NCI-H526 treated with DMSO at 0.1 percent for 48 hours (cell line): ENCODE measurements at places on chromosomes 3 and 15.
A peak's percentile ranks its signal among the peaks of the same experiment; 100 is the strongest.

- no peak for DNase-seq
Measured at GRCh38 chr15:48556159-48556897, 89.2 kb downstream of the FBN1 start.

- DNase-seq, result peak; percentile 6
Measured at GRCh38 chr3:112333381-112334317, 693 bp downstream of the CD200 start.

- no peak for DNase-seq
Measured at GRCh38 chr3:108602249-108602934, 12.9 kb downstream of the DZIP3 start.

- no peak for DNase-seq
Measured at GRCh38 chr3:50008931-50009330, 69.0 kb downstream of the RBM6 start.

- no peak for DNase-seq
Measured at GRCh38 chr15:101266787-101267186, 10.5 kb downstream of the SELENOS start.

DNA sequence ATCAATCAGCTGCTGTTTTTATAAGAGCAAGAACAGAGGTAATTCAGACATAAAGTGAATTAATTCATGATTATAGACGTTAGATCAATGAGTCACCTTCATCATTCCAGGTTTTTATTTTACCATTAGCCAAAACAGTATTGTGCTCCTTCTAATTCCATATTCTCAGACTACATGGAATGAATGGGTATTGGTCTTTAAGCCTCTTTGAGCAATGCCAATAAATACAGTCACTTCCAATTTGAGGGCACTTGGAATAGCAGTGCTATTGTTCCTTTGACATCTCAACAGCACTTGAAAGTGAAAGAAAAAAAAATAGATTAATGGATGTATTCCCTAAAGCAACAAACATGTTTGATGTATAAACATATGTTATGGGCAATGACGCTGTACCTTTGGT lies 830.9 kb upstream of the CFAP20DC start:
- DNase-seq, result no peak

DNA sequence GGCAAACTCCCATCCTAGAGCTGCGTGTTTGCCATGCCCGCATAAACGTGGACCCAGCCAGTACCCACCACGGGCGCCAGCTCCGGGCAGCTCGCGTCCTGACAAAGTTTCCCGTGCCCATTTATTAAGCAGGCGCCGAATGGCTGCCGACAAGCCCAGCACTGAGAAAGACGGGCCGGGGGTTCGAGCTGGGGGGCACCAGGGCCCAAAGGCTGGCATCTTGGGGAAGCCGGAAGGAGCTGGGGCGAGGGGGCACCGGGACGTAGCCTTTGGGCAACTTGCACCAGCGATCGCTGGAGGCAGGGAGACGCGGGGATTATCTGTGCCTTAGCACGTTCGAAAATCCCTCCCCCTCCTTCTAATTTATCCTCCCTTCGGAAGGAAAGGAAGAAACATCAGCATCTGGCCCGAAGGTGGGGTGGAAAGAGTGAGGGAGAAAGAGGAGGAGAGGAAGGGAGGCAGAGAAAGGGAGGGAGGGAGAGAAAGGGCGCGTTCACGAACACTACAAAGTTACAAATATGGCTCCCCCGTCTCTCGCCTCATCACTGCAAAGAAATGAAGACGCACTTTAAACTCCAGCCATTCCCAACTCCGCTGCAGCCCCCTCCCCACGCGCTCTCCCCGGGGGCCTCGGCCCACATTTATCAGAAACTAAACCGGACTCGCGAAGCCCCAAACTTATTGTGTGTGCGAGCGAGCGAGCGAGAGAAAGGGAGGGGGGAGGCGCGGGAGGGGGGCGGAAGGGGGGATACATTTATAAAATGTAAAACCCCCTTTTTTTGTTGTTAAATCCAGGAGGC lies 1.0 kb downstream of the ANP32A start:
- DNase-seq, result peak; percentile 42

- DNase-seq, result no peak
Measured at GRCh38 chr3:122931636-122932035, 95.9 kb downstream of the SEMA5B start.

- peak; percentile 33 for DNase-seq
Measured at GRCh38 chr3:66140743-66141372, 79.9 kb upstream of the SLC25A26 start.

GRCh38 chr15:39075756-39076341 lies 505.0 kb upstream of the THBS1 start:
- DNase-seq, result no peak

GRCh38 chr3:138113326-138113725 lies 2.1 kb downstream of the DZIP1L start:
- DNase-seq, result peak; percentile 82

DNA sequence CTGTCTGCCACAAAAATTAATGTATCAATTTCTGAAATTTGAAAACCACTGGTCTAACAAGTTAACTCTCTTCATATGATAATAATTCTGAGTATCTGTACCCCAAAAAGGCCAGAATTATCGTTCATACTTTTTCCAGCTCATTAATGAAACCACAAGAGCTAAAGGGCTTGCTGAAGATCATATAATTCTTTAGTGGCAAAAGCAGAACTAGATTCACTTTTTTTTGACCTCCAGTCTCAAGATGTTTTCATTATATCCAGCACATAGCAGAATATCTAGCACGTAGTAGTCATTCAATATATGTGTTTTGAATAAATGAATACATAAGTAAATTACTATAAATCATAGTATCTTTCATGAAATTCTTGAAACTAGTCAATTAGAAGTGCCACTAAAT lies 246.7 kb upstream of the KCNH8 start:
- DNase-seq, result no peak

- DNase-seq, result no peak
Measured at GRCh38 chr15:62307551-62307950, 142.5 kb upstream of the C2CD4B start.

GRCh38 chr3:179546814-179547241 lies 15.9 kb upstream of the ACTL6A start:
- no peak for DNase-seq

GRCh38 chr3:129688271-129688895 lies 81.9 kb upstream of the PLXND1 start:
- DNase-seq, result peak; percentile 83

GRCh38 chr3:29227307-29227706 lies 53.6 kb upstream of the RBMS3 start:
- no peak for DNase-seq

DNA sequence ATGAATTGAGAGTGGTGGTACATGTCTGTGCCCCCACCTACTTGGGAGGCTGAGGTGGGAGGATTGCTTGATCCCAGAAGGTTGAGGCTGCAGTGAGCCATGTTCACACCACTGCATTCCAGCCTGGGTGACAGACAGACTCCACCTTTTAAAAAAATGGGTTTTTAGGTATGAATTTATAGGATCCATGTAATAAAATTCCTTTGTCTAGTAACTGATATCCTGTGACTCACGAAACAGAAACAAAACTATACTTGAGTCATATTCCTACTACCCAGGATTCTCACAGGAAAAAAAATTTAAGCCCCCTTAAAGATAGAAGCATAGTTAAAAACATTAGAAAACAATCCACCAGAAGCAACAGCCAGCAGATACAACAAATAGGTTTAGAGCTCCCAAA lies 10.0 kb upstream of the CRTC3 start:
- no peak for DNase-seq

DNA sequence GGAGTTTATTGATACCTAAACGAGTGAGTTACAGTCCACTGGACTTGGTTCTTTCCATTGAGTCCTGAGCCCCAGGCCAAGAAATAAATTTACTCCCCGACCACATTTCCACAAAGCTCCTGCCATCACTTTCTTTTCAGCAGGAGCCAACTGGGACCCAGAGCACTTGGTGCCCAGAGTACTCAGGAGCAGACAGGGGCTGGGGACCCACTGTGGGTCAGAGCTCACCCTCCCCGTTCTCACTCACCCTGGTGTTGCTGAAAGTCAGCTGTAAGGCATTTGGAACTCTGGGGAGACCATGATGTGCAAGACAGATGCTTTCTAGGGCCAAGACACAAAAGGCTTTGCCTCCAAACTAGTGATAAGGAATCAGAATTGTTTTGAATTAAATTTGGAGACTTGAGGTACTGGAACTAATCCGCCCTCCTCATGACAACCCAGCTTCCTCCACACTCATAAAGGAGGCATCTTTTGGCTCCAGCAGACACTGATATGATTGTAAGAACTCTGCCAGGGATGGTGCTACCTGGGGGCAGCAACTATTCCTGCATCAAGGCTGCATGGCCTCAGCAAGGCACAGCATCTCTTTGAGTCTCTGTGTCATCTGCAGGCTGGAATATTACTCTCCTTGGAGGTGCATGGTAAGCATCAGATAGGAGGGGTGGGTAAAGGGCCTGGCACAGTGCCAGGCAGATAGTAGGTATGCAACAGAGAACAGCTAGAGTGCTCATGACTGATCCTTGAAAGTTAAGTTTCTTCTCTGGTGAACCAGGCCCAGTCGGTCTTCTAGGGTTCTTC lies 7.3 kb upstream of the CAMK1 start:
- DNase-seq, result no peak

GRCh38 chr3:120780977-120781376 lies 38.4 kb downstream of the GTF2E1 start:
- DNase-seq, result no peak

- no peak for DNase-seq
Measured at GRCh38 chr15:100944986-100945385, 25.8 kb downstream of the LRRK1 start.

GRCh38 chr3:114902691-114903101 lies 244.4 kb downstream of the ZBTB20 start:
- no peak for DNase-seq

- DNase-seq, result no peak
Measured at GRCh38 chr3:195247863-195248189, 23.1 kb downstream of the XXYLT1 start.

- DNase-seq, result no peak
Measured at GRCh38 chr3:108088697-108089096, 2.1 kb downstream of the CD47 start.

DNA sequence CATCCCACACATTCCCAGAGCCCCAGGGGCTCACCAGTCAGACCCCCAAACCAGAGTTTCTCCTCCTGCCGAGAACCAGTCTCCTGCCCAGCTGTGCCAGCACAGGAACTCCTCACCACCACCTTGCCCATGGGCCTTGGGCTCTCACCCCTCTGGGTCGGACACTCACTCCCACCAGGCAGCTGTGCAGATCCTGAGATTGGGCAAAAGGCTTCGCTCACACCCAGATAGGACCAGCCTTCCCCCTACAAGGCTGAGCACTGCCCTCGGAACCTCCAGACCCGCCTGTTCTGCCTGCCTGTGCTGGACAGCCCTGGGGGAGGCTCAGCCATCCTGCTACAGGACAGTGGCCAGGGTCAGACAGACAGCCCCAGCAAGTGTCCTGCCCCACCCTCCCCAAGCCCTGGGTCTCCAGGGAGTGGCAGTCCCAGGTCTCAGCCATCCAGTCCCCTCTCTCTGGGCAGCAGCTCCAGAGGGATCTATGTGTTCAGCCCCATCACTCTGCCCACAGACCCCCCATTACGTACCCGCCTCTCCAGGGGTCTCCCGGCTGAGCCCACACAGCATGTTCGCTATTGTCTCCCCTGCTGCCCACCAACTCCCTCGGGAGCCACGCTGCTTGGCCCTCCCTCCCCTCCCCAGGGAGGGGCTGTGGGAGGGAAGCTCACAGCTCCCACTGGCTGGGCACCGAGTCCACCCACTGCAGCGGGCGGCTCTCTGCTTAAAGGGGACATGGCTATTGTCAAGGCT lies at the start of gene GRIP2:
TSS of gene GRIP2 (minus strand) at position 601 of the 750 bp plus-strand sequence. CDS start at position 567, 34 bp downstream.
- no peak for DNase-seq

DNA sequence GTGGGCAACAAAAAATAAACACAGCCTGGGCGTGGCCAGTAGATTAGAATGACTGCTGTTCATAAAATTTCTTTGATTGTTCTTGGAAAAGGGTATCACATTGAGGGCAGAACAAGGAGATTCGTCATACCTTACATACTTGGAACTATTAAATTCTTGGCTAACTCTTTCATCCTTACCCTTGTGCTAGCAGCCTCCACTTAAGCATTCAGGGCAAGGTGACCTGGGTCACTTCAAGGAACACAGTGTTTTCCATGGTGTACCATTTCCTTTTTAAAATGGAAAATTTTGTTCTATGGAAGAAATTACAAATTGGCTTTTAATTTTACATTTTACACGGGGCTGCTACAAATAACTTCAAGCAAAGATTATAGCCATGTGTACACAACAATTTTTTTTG lies 60.8 kb downstream of the MINDY4B start:
- no peak for DNase-seq

DNA sequence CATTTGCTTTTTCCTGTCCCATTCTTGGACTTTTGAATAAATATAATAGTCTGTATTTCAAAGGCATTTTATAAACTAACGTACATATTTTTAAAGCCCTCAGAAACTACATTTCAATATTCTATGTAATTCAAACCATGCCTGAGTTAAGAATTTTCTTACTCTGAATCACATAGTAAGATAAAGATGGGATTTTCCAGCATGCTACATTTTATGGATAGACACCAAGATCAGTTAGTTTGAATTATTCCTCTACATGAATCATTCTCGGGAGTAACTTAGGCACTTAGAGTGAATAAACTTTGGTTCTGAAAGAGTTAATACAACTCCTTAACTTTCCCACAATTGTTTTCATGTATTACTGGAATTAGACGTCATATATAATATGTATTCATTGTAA lies 713.3 kb upstream of the CBLB start:
- no peak for DNase-seq

DNA sequence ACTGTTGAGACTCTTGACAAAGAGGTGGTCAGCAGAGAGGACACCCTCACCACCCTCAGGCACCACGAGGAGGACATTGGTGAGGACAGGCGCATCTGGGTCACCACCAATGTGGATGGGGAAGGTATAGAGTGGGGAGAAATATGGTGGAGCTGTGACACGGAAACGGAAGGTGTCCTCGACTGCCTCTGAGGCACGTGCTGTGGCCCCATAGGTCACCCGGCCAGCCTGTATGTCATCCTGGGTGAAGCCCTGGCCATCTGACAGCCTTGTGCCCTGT lies 24.4 kb downstream of the CSPG4 start:
- DNase-seq, result no peak

DNA sequence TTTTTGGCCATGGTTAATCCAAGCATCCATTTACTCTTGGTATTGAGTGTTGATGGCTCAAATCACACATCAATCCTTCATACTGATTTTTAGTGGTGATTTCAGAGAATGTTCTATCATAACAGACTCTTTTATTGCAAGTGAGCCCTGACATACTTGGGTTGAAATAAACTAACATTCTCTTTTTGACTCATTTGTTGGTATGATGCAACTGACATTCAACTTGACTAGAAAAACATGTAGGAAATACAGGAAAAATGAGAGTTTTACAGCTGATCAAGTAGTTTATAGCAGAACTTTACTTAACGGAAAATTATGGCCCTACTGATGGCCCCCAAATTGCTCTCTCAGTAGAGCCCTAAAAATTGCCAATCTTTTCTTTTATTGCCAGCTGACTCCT lies 173.9 kb upstream of the CD96 start:
- DNase-seq, result no peak

GRCh38 chr3:14767245-14768051 lies 51.3 kb upstream of the FGD5 start:
- no peak for DNase-seq
